Stimulated activated CD8-positive, alpha-beta memory T cell treated with anti-CD3 and anti-CD28 coated beads, Interleukin-4, amount 100 ng/mL, for 4 hours (primary cell): ENCODE measurements at places on chromosomes 5 and 9.

- DNase-seq, result no peak
These were observed 146.5 kb downstream of the NXNL2 start for GRCh38 chr9:88681434-88681833.

- no peak for DNase-seq
These were observed 74.5 kb downstream of the HMCN2 start for GRCh38 chr9:130340011-130340410.

DNA sequence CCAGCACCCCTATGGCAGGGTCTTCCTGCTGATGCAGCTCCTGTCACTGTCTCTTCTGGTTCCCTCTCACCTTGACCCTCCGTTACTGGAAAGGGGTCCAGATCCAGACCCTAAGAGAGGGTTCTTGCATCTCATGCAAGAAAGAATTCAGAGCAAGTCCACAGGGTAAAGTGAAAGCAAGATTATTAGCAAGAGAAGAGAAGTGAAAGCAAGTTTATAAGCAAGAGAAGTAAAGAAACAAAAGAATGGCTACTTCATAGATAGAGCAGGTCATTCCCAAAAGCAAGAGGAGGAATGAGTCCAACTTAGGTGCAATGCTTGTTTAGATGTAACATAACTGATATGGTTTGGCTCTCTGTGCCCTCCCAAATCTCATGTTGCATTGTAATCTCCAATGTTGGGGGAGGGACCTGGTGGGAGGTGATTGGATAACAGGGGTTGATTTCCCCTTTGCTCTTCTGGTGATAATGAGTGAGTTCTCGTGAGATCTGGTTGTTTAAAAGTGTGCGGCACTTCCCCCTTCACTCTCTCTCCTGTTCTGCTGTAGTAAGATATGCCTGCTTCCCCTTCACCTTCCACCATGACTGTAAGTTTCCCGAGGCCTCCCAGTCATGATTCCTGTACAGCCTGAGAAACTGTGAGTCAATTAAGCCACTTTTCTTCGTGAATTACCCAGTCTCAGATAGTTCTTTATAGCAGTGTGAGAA lies 183.3 kb downstream of the MED10 start:
- DNase-seq, result no peak

- DNase-seq, result no peak
These were observed 376.1 kb upstream of the IRX4 start for GRCh38 chr5:2258861-2259260.

GRCh38 chr9:70255486-70255885 lies 3.3 kb upstream of the SMC5 start:
- DNase-seq, result no peak

GRCh38 chr9:127633216-127633862 lies 21.3 kb downstream of the STXBP1 start:
- no peak for DNase-seq

GRCh38 chr5:82820188-82820587 lies 257.0 kb downstream of the TMEM167A start:
- DNase-seq, result no peak

GRCh38 chr5:179223528-179223927 lies 121.7 kb downstream of the ADAMTS2 start:
- no peak for DNase-seq
